IMR-90 (cell line): ENCODE measurements at places on chromosomes 1 and 21. TPM values are rescaled to one million over a fixed set of nuclear protein-coding genes. Genes with fewer than 3 reads are reported as not detected.
A peak's percentile ranks its signal among the peaks of the same experiment; 100 is the strongest.

The PRAMEF17 gene
- polyA plus RNA-seq = not detected in 2 replicates

The SLC44A3 gene
- 0.29 and 0.31 TPM in 2 replicates for polyA plus RNA-seq

The S100A7A gene
- polyA plus RNA-seq = not detected in 2 replicates

The OR14K1 gene
- not detected in 2 replicates for polyA plus RNA-seq

DNA sequence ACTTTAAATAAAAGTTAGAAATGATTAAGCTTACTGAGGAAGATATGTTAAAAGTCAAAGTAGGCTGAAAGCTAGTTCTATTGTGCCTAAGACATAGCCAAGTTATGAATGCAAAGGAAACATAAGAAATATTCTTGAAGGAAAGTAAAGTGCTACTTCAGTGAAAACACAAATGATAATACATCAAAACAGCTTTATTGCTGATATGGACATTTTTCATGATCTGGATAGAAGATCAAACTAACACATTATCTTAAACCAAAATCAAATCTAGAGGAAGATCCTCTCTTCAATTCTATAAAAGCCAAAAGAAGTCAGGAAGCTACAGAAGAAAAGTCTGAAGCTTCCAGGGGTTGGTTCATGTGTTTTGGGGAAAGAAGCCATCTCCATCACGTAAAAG, 545.9 kb downstream of the COL11A1 start:
- H3K4me1 ChIP-seq = no peaks in the 10 kb centered on the region
- no peaks in the 10 kb centered on the region for H3K27me3 ChIP-seq
- no peak for DNase-seq
- no peak overlapping the region for H3K4me3 ChIP-seq

The SPRR2G gene
- polyA plus RNA-seq = not detected in 2 replicates

The NBPF10 gene
- polyA plus RNA-seq = 0.86 and 0.91 TPM in 2 replicates

The MAP10 gene
- polyA plus RNA-seq = 1.0 TPM in 2 replicates

GRCh38 chr1:94929351-94930217, 2.7 kb upstream of the CNN3 start:
- H3K36me3 ChIP-seq = no peaks in the 10 kb centered on the region
- H3K27me3 ChIP-seq = no peaks in the 10 kb centered on the region
- H3K4me1 ChIP-seq = peaks cover 12% of the 10 kb centered on the region
- no peak overlapping the region for H3K27ac ChIP-seq
- DNase-seq = no peak

DNA sequence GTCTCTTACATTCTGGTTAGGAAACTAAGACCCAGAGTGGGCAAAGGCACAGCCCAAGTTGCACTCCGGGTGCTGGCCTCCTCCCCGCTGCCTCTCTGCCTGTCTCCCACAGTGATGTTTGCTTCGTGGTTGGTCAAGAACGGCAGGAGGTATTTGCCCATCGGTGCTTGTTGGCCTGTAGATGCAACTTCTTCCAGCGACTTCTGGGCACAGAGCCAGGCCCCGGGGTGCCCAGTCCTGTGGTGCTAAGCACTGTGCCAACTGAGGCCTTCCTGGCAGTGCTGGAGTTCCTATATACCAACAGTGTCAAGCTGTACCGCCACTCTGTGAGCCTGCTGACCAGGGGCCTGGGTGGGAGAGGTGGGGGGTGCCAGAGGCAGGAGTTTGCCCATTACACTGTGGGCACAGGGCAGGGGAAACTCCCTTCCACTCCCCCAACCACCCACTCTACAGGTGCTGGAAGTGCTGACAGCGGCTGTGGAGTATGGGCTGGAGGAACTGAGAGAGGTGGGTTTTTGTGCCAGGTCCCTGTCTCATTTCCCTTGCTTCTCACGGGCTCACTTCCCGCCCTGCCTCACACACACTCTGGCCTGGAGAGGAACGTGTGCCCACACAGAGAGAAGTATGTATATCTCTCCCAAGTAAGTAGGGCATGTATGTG, 1.9 kb downstream of the BTBD19 start:
- H3K36me3 ChIP-seq = peaks cover 13% of the 10 kb centered on the region
- peaks cover 58% of the 10 kb centered on the region for H3K4me1 ChIP-seq
- no peak overlapping the region for H3K4me3 ChIP-seq
- DNase-seq = no peak
- peak overlapping the region; percentile 86 for H3K27ac ChIP-seq

The TP73 gene
- 0.10 TPM in 1 of 2 replicates, not detected in the other for polyA plus RNA-seq
